ENCODE measurements at places on chromosomes 12 and 14. TPM values are rescaled to one million over a fixed set of nuclear protein-coding genes. Genes with fewer than 3 reads are reported as not detected.

RPL10L gene
- not detected for total RNA-seq

LBHD2 gene
- total RNA-seq = not detected

DNA sequence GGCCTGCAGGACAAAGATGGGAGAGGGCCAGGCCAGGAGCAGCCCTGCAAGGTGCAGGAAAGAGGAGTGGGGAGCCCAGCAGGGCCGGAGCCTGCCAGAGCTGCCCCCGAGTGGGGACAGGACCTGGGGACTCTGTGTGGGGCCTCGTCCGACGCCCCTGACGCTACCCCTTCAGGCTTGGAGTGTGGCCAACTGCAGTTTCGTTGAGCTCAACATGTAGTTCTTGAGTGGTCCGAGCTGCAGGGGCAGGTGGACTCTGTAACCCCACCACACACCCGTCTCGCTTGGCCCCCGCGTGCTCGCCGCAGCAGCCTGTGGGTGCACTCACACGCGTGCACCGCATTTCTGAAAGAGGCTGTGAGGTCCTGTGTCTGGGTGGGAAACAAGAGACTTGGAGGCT is 2.0 kb downstream of the ASPG start:
- peak; percentile 6 for DNase-seq

DNA sequence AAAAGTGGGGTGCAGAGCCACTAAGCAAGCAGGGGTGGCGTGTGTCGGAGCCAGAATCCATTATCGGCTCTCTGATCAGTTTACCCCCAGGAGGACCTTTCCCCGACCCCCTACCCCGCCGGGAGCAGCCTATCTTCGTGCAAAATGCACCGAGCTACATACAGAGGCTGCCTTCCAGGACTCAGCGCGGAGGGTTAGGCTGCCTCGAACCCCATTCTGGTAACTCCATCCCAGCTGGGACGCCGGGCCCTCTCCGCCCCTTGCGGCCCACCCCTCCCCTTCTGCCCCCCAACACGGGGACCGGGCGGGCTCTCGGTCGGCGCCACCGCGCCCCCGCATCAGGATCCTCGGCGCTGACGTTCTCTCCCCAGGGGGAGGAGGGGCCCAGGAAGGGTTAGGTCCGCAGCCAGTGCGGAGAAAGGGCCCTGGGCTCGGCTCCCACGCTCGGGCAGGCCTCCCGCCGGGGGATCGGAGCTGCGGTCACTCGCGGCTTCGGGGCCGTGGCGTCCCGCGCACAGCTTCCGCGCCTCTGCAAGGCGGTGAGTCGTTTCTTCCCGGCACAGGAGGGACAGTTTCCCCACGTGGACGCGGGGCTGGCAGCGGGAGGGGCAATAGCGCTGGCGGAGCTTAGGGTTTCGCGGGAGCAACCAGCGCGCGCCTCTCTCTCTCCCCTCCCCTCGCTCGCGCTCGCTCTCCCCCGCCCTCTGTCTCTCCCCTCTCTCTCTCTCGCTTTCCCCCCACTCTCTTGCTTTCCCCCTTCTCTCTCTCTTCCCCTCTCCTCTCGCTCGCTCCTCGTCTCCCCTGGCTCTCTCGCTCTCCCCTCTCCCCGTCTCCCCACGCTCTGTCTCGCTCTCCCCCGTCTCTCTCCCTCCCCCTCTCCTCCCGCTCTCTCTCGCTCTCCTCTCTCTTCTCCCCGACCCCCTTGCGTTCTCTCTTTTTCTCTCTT is 12.5 kb upstream of the MAP3K9 start:
- peak; percentile 82 for DNase-seq

GRCh38 chr12:117261247-117261646 is 71.0 kb upstream of the FBXO21 start:
- no peak for DNase-seq

GRCh38 chr12:70393787-70394499 is 27.9 kb downstream of the KCNMB4 start:
- DNase-seq = no peak

CCDC196 gene
- total RNA-seq = not detected

MORN3 gene
- under 0.01 TPM for total RNA-seq

GRCh38 chr14:37278636-37279538 is 81.2 kb downstream of the MIPOL1 start:
- DNase-seq = no peak

- peak; percentile 70 for DNase-seq
These were observed 15.5 kb upstream of the ATP6V0A2 start for GRCh38 chr12:123696646-123697045.

GRCh38 chr12:104137001-104137901 is 759 bp downstream of the NFYB start:
- DNase-seq = peak; percentile 77

GRCh38 chr14:70642303-70643235 is 853 bp downstream of the TTC9 start:
- DNase-seq = no peak

- DNase-seq = no peak
These were observed 40.0 kb upstream of the RHOJ start for GRCh38 chr14:63164108-63164683.

DNA sequence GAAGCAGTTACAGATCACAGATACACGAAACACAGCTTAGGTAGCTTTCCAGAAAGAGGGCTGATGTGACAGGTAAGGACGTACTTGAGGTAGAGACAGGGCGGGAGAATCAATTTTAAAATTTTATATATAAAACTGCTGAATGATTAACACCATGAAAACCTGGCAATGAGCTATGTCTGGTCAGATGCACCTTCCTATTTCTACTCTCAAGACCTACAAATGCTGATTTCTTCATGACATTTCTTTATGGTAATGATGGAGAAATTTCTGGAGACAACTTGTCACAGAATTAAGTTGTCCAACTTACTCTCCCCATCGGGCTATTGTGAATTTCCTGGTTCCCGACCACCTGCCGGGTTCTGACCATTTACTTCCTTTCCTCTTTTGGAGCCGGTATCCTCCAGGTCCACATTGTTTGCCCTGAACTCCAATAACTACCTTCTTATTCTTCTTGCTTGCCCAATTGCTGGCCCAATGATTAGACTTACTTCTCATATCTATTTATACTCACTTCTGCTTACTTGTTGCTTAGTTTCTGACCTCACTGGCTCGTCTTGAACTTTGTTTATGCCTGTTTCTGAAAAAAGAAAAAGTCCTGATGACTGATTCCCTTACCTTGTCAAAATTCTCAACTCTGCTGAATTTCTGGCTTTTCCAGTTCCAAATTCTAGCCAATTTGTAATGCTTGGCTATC is 12.8 kb upstream of the ATP2B1 start:
- DNase-seq = no peak

FAM90A1 gene
- not detected for total RNA-seq

DNA sequence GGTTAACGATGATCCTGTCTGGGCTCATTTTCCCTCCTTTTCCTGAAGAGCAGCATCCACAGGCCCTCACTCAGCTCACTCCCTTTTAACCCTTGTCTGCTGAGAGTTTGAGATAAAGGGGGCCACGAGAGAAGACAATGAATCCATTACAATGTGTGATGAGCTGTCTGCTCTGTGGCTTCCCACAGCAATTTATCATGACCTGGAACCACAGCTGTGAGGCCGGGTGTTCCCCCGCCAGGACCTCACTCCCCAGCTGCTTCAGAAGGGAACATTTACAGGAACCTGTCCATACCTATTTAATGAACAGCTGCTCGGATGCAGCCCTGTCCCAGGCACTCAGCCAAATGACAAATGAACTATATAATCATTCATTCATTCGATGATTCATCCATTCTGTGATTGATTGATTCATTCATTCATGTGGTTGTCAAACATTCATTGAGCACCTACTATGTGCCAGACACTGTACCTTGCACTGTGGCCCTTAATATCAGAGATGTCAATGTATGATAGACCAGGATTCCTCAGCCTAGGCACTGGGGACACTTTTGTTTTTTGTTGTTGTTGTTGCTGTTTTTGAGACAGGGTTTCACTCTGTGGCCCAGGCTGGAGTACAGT is 18.5 kb upstream of the P2RX7 start:
- no peak for DNase-seq

DNA sequence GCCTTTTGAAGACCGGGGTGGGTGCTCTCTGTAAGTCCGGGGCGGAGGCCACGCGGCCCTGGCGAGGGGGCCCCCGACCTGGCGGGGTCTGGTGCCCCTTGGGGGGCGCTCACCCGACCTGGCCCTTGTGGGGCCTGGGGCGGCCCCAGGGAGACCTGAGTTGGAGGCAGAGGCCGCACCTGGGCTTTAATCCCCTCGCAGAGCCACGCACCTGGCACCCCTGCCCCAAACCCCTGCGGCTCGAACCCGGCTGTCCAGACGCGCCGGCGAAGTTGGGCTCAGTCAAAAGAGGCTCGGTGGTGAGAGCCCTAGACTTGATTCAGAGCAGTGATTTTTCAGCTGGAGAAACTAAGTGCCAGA is 267 bp downstream of the CFAP251 start:
- no peak for DNase-seq

DNA sequence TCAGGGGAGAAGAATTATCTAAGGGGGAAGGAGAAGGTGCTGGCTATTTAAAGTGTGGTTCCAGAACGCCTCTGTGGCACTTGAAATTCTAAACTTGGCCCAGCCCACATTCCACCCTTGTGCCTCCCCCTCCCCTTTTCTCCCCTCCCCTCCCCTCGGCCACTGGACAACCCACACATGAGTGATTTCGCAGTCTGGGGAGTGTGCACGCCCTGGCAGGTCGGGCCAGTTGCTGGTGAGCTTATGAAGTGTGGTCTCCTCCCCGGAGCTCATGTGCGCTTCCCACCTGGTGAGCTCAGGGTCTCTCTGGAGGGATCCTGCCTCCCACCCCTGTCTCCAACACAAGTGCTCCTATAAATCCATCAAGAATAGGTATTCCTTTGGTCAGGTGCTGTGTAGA is at the start of gene SLC6A13:
TSS of gene SLC6A13 (minus strand) at position 20 of the 400 bp plus-strand sequence. CDS start 2,784 bp downstream, outside the sequence.
- DNase-seq = peak; percentile 39

FRMD6 gene
- 11.1 TPM for total RNA-seq

DNA sequence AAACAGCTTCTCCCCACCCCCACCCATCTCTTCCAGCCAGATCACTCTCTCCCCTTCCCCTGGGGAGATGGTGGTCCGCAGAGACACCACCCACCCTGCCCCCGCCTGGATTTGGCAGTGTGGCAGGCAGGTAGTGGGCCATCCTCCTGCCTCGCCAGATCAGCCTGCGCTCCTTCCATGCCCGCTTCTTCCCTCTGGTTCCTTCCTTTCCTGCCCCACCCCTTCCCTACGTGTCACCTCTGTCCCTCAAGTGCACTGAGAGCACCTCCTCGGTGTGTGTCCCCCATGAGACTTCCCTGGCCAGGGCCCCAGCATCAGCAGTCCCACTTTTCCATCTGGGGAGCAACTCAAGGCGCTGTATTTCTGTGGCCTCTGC is 632 bp downstream of the NYNRIN start:
- DNase-seq = no peak

GRCh38 chr14:25908277-25909044 is 689.4 kb downstream of the NOVA1 start:
- DNase-seq = no peak

DNA sequence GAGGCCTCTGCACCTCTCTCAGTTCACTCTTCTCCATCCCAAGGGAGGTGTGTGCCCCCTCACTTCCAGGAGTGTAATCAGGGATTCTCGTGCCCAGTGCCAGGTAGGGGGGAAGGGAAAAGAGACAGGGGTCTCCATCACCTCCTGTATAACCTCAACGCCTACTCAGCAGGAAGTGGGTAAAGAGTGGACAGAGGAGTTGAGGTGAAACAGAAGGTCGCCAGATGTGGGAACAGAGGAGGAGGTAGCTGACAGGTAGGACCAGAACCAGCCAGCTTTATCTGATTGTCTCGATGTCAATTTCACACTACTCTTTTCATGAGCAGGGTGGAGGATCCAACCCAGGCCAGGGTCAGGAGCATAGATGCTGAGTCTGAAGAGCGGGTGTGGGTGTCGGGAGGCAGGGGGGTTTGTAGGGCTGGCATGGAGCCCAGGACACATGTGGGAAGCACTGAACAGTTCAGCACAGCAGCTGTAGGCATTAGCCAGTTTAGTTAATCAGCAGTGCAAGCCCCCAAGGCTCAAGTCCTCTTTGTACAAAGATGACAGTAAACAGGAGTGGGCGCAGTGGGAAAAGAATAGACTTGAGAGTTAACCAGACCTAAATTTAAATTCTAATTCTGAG is 213.5 kb downstream of the PELI2 start:
- peak; percentile 48 for DNase-seq

- peak; percentile 93 for DNase-seq
These were observed 17.4 kb downstream of the FOXN3 start for GRCh38 chr14:89399594-89400068.

DNA sequence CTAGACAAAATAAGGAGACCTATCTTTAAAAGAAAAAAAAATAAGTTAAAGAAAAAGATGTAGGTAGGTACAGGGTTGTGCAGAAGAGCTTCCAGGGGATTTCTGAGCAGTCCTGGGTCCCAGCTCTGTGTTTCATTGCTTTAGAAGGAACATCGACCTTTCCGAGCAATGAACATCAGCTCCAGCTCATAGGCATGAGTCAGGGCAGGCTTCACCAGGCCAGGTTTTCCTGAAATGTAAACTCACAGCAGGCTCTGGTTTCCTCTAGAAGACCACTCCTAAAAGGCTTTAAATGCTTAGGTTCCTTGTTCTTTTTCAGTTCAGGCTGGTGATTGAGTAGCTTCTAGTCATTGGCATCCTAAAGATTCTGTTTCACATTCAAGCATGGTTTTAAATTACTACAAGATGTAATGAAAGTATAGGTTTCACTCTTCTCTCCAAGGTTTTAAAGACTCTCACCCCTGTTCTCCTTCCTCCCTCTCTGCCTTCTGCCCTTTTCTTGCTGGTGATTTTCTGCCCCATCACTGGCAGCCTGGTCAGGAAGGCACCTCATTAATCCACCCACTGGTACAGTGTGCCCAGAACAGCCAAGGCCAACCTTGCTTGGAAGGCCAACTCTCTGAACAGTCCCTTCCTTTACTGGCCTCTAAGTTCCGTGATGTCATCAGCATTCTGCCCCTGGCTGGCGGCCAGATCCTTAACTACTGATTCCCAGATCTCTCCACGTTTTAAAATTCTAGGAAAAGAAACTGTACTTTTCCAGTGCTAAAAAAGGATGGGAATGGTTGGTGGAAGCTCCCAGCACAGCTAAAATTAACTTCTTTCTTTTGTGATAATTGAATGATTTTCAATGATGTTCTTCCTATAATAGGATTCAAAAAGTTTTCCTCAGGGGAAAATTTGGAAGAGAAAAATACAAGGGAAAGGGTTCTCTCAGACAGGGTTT is 109.4 kb upstream of the HIF1A start:
- DNase-seq = peak; percentile 85

ITGA7 gene
- total RNA-seq = 52.0 TPM

SERPINA1 gene
- total RNA-seq = 46.3 TPM

- no peak for DNase-seq
These were observed 44.5 kb downstream of the DYNC1H1 start for GRCh38 chr14:102008891-102009290.
